ENCODE measurements at places on chromosomes 5 and 9.

- no peak for DNase-seq
Observed at GRCh38 chr9:108838017-108838416, 17.8 kb downstream of the ACTL7B start.

GRCh38 chr9:25918761-25919160 is 240.5 kb upstream of the TUSC1 start:
- no peak for DNase-seq

GRCh38 chr5:95798048-95798447 is 24.5 kb downstream of the GLRX start:
- DNase-seq: no peak

DNA sequence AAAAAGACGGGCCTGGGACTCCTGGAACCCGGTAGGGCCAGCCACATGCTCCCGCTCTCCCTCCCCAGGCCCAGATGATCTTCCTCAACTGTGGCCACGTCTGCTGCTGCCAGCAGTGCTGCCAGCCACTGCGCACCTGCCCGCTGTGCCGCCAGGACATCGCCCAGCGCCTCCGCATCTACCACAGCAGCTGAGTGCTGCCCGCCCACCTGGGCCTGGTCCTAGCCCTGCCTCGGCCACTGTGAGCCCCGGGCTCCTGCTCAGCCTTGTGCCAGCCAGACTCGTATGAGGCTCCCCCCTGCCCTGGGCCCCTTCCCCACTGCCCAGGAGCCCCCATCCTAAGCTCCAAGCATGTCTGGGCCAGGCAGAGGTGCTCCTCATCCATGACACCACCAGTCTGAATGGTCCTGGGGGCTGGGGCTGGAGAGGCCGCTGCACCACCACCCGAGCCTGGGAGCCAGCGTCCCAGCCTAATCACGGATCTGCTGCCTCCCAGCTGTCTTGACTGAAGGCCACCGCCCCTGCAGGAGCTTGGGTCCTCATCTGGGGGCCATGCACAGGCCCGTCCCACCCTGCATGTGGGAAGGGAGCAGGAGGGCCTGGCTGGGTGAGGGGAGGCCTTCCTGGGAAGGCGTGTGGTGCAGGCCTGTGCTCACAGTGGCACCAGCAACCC is 51.5 kb downstream of the LRSAM1 start:
- no peak for DNase-seq

DNA sequence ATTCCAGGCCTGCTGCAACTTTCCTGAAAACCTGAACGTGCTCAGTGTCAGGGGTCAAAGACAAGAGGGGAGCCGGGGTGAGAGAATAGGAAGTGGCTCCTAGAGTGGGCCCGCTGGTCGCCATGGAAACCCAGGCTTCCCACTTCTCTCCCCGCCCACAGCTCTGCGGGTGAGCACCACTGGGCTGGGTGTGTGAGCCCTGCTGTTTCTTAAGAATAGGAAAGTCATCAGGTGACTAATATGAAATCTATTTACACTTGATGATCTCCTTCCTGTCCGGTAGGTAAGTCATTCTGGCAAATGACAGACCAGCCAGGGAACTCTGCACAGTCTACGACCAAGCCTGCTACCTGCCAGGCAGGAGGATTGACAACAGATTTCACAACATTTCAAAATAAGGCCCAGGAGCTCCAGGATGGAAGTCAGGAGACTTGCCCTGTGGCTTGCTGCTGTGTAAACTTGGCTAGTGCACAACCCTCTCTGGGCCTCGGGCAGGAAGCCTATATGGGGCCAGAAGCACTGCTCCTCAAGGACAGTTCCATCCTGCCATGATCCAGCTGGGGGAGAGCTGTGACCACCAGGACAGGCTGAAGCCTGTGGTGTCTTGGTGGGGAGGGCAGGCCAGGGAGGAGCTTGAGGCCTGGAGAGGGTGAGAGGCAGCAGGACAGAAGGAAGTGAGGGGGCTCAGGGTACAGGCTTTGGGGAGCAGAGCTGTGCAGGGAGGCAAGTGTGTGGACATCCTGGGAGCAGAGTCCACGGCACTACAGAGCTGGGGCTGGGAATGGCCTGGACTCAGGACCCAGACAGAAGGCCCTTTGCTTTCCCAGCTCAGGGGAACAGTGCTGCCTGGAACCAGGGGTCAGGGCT is 60.6 kb downstream of the SHB start:
- DNase-seq: peak; percentile 18

DNA sequence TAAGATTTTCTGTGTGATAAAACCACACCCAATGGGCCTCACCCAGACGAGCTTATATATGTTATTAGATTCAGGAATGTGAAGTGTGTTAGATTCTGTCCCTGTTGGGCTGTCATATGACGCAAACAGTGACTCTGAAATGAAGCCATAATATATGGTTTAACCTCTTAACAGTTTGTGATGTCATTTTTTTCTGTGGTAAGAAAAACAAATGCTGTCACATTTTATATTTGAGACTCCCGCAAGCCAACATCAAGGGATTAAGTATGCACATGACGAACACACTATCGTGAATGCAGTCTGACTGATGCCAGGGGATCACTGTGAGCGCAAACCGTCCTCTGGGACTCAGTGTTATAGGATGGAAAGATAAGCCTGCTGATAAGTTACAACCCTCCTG is 321.7 kb downstream of the SH3GL2 start:
- DNase-seq: no peak

DNA sequence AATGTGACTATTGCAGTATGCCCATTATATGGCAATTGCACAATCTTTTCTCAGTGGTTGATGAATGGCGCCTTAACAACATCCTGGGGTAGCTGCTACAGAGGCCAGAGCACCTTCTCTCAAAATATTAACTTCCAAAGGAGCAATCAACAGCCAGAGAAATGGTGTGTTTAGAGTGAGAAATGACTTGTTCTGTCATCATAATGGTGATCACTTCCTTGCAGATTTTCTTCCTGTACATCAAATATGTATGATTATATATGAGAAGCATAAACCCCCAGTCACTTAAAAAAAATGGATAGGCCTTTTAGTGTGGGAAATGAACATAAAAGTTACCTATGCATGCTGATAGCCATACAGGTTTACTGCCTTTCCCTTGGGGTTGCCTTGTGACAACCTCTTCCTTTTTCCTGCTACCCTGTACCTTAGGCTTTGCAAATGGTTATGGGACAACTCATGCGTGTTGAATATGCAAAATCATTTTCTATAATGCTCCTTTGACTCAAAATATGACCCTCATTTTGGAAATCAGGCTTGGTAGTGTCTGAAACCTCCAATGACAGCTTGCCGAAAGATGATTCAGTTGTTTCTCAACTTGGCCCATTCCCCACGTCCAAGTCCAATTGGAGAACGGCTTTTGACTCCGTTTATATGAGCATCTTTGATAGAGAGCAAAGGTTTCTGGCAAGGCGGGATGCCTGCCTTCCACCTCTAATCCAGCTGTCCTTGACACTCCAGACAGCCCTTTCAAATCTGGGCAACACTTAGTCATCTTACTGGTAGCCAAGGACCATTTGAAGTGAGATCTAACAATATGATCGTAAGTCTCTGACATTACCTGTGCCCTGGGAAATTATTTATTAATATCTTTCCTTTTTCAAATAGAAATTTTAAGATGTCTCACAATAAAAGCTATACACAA is 69.3 kb downstream of the SLC1A1 start:
- DNase-seq: no peak

DNA sequence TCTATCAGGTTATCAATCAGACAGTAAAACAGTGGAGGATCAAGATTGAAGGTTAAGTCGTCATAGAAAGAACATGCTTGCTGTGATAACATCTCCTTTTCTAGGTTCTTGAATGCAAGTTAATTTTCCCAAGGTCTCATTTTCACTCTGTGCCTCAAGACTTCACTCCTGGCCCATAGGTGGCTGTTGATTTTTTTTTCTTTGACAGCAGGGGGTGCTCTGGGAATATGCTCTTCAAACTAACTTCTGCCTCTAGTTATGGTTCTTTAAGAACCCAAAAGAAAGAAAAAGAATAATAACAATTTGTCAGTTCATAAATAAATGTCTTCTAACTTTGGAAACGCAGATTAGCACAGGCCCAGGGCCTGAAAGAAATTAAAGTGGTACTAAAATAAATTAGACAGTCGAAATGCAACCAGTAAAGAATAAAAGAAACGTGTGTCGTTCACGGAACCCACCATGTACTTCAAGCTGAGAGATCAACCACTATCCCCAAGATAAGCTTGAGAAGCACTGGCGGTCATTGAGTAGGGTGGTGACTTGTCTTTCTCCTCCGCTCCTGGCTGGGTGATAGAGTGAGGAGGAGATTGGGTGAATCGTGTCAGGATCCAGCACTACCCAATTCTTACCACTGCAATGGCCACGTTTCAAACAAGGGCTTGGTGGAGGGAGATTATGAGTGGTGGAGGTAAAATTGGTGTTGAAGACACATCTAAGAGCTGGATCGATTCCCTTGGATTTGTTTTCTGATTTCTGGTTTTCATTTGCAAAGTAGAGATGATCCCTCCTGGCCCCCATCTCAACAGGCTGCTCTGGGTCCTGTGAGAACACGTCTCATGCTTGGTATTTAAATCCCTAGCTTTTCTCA is 93.4 kb upstream of the IRX4 start:
- no peak for DNase-seq

DNA sequence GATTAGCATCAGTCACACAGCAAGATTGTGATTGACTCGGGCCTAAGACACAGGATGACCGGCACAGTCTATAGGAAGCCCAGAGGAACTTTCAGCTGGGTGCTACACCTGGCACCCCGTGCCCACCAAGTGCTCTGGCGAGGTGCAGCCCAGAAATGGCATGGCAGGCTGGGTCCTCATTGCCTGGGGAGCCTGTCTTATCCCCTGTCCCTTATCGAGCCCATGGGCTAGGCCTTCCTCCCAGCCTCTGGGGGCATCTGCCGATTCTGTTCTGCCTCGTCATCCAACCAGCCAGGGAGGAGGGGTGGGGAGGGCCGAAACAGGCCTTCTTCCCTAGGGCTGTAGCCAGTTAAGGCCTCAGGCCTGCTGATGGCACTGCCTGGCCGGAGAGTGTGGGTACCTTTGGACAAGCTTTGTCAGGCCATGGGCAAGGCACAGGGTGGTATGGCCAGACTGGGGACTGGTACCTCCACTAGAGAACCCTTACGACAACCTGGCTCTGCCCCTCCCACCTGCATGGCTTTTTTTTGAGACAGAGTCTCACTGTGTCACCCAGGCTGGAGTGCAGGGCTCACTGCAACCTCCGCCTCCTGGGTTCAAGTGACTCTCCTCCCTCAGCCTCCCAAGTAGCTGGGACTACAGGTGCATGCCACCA is 1.6 kb downstream of the GRK6 start:
- DNase-seq: no peak

GRCh38 chr5:96565582-96566265 is 96.5 kb upstream of the CAST start:
- DNase-seq: no peak

DNA sequence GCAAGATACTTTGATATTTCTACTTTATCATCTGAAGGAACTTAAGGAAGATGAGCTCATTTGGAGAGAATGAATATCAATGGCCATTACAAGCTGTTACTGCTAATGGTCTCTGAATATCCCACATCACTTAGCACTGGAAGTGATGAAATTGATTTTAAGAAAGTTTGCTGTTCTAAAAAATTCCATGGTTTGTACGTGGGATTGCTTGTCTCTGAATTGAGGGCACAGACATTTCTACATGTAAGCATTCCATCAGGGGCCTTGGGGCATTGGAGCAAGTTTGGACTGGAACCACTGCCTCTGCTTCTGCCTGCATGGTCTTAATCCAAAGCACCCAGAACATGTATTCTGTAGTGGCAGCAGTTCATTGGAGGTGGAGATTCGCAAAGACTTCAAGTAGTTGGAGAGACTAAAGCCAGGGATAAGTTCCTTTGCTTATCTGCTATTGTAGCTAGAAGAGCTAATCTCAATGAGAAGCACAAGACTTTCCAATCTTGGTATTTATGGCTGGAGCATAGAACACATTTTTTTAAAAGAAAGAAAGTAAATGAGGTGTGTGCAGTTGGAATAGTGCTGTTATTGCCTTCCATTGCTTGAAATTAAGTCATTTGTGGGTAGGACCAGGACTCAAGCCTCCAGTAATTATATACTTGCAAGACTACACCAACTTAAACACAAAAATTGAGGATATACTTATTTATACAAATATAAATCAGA is 424.2 kb downstream of the SPATA31D1 start:
- DNase-seq: no peak

GRCh38 chr9:26770821-26771220 is 121.8 kb downstream of the CAAP1 start:
- DNase-seq: no peak

GRCh38 chr9:71767163-71767775 is 1.0 kb downstream of the CEMIP2 start:
- DNase-seq: no peak

GRCh38 chr5:84290161-84290560 is 94.5 kb downstream of the EDIL3 start:
- no peak for DNase-seq

DNA sequence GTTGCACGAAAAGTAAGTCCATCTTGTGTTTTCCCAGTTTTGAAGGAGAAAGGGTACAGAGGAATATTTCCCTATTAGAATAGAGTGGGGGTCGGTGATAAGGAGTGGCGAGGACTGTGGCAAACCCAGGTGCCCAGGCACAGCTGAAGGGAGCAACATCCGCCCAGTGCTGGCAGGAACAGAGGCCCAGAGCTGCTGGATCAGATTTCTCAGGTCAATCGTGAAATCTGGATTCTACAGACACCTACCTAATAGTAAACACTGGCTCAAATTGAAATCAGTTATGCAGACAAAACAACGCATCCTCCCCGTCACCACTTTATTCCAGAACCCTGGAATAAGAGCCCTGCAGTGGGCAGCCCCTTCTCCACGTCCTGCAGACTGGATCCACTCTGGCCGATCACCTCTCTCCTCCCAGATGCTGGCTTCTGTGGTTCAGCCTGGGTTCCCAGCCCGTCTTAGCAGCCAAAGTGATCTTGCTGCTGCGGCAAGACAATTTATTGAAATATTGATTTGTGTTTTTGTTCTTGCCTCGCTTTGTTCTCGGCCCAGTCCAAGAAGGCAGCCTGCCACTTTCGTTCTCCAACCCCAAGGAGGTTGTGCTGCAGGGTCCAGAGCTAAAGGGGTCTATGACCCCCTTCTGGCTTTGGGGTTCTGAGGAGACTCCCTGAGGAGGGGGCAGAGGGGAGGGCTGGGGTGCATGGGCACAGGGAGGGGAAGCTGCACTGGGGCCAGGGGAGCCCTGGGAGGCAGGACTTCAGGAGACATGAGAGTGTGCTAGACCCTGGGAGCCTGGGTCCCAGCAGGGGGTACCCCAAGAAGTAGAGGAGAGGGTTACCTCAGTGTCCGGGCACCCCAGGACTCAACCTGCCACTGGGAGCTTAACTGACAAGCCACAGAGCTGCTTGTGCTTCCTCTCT is 103.3 kb downstream of the ZNF354C start:
- DNase-seq: no peak
